ENCODE measurements at places on chromosomes 4 and X. TPM values are rescaled to one million over a fixed set of nuclear protein-coding genes. Genes with fewer than 3 reads are reported as not detected.

GPR34 gene
- not detected for total RNA-seq

NR3C2 gene
- 60.4 TPM for total RNA-seq

SERTM2 gene
- total RNA-seq: not detected

FGA gene
- 6.9 TPM for total RNA-seq

RRH gene
- total RNA-seq: 0.61 TPM

ADH6 gene
- total RNA-seq: 0.13 TPM

- H3K4me3 ChIP-seq: no peak overlapping the region
- no peak overlapping the region for H3K27ac ChIP-seq
- H3K36me3 ChIP-seq: no peaks in the 10 kb centered on the region
- H3K27me3 ChIP-seq: peaks cover 4% of the 10 kb centered on the region
- no peaks in the 10 kb centered on the region for H3K4me1 ChIP-seq
Observed at GRCh38 chrX:34659575-34659974, 2.5 kb upstream of the TMEM47 start.

GRCh38 chr4:13918110-13918509 is 290.6 kb upstream of the BOD1L1 start:
- H3K27me3 ChIP-seq: no peaks in the 10 kb centered on the region
- H3K36me3 ChIP-seq: no peaks in the 10 kb centered on the region
- DNase-seq: no peak
- H3K4me1 ChIP-seq: no peaks in the 10 kb centered on the region
- H3K27ac ChIP-seq: no peak overlapping the region
- no peak overlapping the region for H3K4me3 ChIP-seq

DNA sequence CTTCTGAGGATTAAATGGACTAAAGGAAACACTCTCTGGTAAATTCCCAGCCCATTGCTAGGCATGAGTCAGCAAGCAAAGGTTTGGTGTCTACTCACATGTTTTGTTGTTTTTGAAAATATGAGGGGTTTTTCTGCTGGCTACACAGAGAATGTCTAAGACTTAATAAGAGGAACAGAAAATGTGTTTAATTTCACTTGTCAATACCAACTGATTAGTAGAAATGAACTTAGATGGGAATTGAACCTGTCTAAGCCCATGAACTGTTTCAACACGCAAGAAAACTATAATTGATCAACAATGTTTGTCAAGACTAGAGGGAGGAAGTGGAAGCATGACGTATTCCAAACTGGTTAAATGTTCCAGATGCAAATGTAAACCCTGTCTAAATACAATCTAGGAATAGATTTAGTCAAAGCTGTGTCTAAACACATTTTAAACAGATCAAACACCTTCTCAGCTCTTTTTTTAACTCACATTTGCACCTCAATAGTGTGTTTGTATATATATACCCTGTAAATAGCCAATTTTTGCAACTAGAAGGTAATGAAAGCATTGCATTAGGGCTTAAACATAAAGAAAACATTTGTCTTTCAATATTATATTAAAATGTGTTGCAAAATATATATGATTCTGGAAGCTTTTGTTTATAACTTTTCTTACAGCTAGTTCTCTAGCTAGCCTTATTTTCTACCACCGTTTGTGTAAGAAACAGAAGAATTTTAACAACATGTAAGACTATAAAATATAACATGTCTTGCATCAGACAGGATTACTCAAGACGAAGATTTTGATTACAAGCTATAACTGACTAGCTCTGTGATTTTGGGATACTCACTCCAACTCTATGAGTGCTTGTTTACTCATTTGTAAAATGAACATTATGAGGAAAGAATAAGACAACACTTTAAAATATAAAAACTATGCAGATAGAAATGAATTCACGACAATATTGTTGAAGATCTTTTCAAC is 607.8 kb downstream of the FSTL5 start:
- H3K4me3 ChIP-seq: no peak overlapping the region
- no peak for DNase-seq
- H3K36me3 ChIP-seq: no peaks in the 10 kb centered on the region
- H3K27ac ChIP-seq: no peak overlapping the region
- no peaks in the 10 kb centered on the region for H3K27me3 ChIP-seq
- no peaks in the 10 kb centered on the region for H3K4me1 ChIP-seq

DNA sequence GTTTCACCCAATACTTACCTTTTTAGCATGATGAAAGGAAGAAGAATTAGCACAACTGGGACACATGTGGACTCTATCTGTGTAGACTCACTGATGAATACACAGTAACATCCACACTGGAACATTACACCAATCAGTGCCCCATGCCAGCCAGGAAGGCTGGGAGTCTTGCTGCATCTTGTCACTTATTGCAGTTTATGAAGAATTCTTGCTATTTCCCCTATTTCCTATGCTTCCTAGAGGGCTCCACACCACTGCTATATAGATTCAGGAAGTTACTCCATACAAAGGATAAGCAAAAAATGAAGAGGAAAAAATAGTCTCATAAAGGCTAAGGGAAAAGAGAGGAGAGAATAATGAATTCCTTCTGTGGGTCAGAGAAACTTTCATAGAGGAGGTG is 201.0 kb downstream of the CAMK2D start:
- no peak overlapping the region for H3K4me3 ChIP-seq
- no peaks in the 10 kb centered on the region for H3K36me3 ChIP-seq
- peaks cover 7% of the 10 kb centered on the region for H3K4me1 ChIP-seq
- H3K27me3 ChIP-seq: no peaks in the 10 kb centered on the region
- DNase-seq: no peak

DNA sequence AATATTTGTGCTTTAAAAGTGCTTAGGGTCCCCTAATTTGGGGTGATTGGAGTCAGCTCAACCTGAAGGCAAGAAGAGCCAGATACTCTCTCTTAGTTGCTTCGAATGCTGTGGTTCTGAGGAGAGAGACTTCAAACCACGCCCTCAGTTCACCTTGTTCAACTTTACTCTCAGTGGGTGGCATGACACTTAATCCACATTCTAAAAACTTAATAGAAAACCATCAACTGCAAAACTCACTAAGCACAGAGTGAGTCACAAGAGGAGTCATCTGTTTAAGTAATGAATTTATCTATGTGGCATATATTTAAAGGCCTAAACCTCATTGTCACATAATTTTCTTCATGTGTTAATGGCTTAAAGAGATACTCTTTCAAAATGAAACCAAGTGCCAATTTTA is 99.5 kb upstream of the SLC4A4 start:
- no peak for DNase-seq
- H3K4me3 ChIP-seq: no peak overlapping the region
- H3K27ac ChIP-seq: no peak overlapping the region
- no peaks in the 10 kb centered on the region for H3K4me1 ChIP-seq
- no peaks in the 10 kb centered on the region for H3K36me3 ChIP-seq
- H3K27me3 ChIP-seq: no peaks in the 10 kb centered on the region

- H3K27me3 ChIP-seq: no peaks in the 10 kb centered on the region
- no peaks in the 10 kb centered on the region for H3K36me3 ChIP-seq
- peaks cover 27% of the 10 kb centered on the region for H3K4me1 ChIP-seq
- no peak overlapping the region for H3K4me3 ChIP-seq
- no peak overlapping the region for H3K27ac ChIP-seq
- no peak for DNase-seq
Observed at GRCh38 chr4:177320721-177321120, 11.0 kb downstream of the NEIL3 start.

DNA sequence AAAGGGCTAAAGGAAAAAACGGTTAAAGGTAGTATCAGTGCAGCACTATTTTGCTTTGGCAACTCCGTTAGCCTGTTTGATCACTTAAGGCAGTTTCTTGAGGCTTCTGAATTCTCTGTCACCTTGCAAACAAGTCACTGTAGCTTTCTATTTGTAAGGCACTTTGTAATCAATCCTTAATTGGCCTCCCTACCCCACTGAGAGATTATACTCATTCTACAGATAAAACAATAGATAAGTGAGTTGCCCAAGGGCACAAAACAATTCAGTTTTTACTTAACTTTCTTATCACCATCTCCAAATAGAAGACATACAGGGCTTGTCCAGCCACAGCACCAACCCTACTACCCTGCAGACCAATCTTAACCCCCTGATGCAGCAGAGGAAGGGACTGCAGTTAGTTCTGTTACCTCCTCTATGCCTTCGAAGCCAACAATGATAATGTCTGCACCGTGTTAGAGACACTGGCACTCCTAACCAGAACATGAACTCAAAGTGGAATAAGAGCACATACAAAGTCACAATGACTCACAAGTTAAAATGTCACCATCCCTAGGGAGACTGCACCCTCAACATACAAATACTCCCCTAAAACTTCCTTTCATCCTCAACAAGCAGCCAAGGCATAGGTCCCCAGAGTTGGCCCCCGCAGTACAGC is 1.7 kb downstream of the TMEM185A start:
- H3K4me1 ChIP-seq: no peaks in the 10 kb centered on the region
- H3K27me3 ChIP-seq: peaks cover 2% of the 10 kb centered on the region
- no peak overlapping the region for H3K4me3 ChIP-seq
- DNase-seq: no peak
- no peak overlapping the region for H3K27ac ChIP-seq

DNA sequence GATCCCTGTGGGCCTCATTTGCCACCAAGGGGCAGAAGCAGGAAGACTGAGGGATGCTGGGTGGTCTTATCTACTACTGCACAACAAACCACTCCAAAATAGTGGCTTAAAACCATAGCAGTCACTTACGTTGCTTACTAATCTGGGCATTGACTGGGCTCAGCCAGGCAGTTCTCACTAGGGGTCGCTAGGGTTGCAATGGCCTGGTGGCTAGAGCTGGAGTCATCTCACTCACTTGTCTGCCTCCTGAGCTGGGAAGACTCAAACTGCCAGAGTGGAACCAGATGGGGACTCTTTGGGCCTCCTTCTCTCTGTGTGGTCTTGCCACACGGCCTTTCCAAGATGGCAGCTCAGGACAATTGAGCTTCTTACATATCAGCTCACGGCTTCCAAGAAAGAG is 216.3 kb upstream of the BCOR start:
- no peaks in the 10 kb centered on the region for H3K36me3 ChIP-seq
- no peaks in the 10 kb centered on the region for H3K4me1 ChIP-seq
- H3K4me3 ChIP-seq: no peak overlapping the region

DNA sequence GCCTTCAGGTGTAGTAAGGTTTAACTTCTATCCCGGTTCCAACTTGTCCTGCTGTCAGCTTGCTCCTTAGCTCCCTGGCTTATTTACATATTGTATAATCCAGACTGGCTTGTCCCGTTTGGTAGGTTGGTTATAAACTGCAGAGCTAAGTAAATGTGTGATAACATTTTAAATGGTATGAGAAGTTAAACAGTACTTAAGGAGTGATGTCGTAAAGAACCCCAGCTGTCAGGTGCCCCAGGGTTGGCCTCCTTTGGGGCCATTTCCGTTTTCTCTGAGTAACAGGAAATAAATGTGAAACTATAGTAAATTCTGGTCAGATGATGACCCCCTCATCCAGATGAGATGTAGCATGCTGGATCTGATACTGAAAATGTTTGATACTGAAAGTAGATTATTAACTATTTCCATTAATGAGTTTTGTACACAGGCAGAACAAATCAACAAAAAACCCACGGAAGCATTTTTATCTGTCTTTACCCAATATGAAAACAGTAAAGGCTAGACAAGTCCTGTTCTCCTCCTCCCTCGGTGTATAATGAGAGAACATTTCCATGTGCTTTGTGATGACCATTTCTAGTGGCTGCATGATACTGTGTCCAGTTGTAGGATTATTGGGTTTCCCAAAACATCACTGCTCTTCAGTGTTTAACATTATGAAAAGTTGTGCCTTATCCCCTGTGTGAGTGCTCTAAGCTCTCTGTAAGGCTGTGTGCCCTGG is 22.4 kb downstream of the GAB1 start:
- no peaks in the 10 kb centered on the region for H3K27me3 ChIP-seq
- peaks cover 4% of the 10 kb centered on the region for H3K4me1 ChIP-seq
- H3K4me3 ChIP-seq: no peak overlapping the region
- no peaks in the 10 kb centered on the region for H3K36me3 ChIP-seq
- H3K27ac ChIP-seq: peak overlapping the region; percentile 26

GRCh38 chr4:14743601-14744000 is 258.7 kb upstream of the CPEB2 start:
- peaks cover 2% of the 10 kb centered on the region for H3K27me3 ChIP-seq
- H3K4me1 ChIP-seq: no peaks in the 10 kb centered on the region
- H3K36me3 ChIP-seq: no peaks in the 10 kb centered on the region
- no peak for DNase-seq

GRCh38 chr4:45484740-45485139 is 639.1 kb downstream of the GABRG1 start:
- H3K4me3 ChIP-seq: no peak overlapping the region
- H3K4me1 ChIP-seq: no peaks in the 10 kb centered on the region
- no peak for DNase-seq

DNA sequence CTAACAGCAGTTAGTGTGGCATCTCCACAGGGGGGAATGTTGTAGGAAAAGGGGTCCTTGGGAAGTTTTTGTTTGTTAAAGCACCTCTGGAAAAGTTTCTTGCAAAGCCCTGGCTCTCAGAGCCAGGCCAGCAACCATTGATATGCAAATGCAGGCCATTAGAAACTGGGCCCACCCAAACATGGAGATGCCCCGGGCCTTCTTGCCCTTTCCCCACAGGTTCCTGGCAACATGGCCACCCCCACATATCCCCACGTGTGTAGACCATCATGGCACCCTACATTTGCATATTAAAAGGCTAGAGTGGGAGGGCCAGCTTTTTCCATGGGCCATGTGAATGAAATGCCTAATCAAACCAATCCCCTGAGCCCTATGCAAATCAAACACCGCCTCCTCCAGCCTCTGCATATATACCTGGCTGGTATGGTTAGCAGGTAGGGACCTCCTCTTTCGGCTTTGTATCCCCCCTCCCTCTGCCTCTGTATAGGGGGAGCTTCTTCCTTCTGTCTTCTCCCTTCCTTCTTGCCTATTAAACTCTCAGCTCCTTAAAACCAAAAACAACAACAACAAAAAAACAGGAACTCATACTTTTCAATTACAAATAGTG is 44.0 kb upstream of the ZCCHC13 start:
- no peaks in the 10 kb centered on the region for H3K4me1 ChIP-seq
- H3K27ac ChIP-seq: no peak overlapping the region

- no peaks in the 10 kb centered on the region for H3K4me1 ChIP-seq
- no peak for DNase-seq
- H3K4me3 ChIP-seq: no peak overlapping the region
- H3K36me3 ChIP-seq: no peaks in the 10 kb centered on the region
- no peaks in the 10 kb centered on the region for H3K27me3 ChIP-seq
- no peak overlapping the region for H3K27ac ChIP-seq
Observed at GRCh38 chr4:106264331-106264728, 51.7 kb downstream of the TBCK start.

GRCh38 chrX:96405842-96406241 is 278.8 kb upstream of the DIAPH2 start:
- no peaks in the 10 kb centered on the region for H3K4me1 ChIP-seq
- H3K27me3 ChIP-seq: no peaks in the 10 kb centered on the region
- H3K4me3 ChIP-seq: no peak overlapping the region

GRCh38 chr4:83221897-83222441 is 62.6 kb downstream of the COQ2 start:
- no peaks in the 10 kb centered on the region for H3K27me3 ChIP-seq
- H3K27ac ChIP-seq: no peak overlapping the region
- no peak overlapping the region for H3K4me3 ChIP-seq
- peaks cover 34% of the 10 kb centered on the region for H3K4me1 ChIP-seq

DNA sequence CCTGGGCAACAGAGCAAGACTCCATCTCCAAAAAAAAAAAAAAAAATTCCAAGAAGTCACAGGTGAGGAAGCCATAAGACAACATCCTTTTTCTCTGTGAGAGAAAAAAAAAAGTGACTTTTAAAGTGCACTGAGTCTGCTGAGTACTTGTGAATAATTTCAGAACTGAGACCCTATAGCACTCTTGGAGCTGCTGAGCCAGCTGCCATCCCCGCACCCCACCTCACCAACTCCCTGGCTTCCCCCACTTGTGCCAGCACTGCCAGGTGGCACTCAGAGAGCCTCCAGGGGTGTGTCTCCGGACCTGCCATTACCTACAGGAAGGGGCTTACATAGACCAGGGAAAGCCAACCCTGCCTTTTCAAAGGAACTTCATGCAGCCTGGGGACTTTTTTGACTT is 39.2 kb upstream of the HS3ST1 start:
- H3K27me3 ChIP-seq: no peaks in the 10 kb centered on the region
- no peak for DNase-seq
- H3K27ac ChIP-seq: no peak overlapping the region
- no peaks in the 10 kb centered on the region for H3K36me3 ChIP-seq
- H3K4me1 ChIP-seq: peaks cover 29% of the 10 kb centered on the region
